ENCODE measurements at places on chromosomes 1 and 21.

- DNase-seq, result peak; percentile 92
Observed at GRCh38 chr1:9025449-9025848, 774 bp downstream of the SLC2A7 start.

DNA sequence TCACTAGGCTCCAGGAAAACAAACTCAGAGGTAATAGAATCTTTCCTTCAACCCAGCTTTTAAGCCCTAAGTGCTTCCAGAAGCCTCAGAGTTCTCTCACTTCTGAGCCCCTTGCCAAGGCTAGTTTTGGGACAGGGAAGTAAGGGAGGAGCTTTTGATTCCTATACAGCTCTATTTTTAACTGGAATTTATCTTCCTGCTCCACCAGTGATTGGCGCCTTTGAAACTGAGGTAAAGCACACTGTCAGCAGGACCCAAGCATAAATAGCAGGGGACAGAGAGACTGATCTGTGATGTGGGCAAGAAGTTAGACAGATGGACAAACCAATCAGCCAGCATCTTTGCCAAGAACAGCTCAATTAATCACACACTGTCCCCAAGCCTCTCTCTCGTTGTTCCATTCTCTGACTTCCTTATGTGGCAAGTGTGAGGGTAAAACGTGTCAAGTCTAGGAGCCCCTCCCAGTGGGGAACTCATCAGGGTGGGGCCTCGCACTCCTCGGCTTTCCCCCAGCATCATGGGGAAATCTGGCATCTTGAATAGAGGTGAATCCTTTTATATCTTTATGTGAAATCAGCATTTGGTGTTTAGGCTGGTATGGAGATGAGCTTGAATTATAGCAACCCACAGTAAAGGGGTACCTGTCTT, 40.2 kb upstream of the MPZL1 start:
- DNase-seq, result no peak

DNA sequence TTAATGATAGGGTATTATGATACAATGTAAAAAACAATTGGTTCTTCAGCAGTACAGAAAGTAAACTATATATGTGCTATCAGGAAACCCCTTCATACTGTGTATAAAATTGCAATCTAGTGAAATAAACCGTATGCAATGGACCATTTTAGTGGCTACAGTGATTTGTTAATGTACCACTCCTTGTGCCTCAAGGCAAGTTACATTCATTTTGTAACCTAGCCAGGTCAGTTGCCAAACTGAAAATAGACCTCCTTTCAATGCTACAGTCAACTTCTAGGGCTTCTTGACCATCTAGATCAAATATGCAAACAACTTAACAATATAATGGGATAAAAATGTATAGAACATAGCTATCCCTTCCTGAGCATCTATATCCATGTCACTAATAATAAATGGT, 52.0 kb upstream of the RAVER2 start:
- DNase-seq, result no peak

DNA sequence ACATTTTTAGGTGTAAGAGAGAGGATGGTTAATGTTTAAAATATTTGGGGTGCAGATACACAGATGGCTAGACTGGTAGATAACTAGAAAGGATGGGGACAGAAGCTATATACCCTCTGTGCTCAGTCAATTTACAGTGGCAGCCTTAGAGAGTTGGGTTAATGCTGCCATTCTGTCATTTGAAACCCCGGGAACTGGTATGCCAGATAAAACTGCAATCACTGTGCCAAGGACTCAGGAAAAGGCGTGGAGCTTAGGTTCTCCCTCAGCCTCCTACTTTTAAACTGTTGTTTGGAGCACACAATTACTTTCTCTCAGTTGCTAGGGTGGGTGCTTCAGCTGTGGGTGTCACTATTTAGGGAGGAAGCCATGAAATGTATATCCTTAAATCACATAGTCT, 90.0 kb upstream of the HNRNPU start:
- DNase-seq, result no peak

GRCh38 chr1:233364695-233365539, 37.4 kb downstream of the MAP3K21 start:
- no peak for DNase-seq

DNA sequence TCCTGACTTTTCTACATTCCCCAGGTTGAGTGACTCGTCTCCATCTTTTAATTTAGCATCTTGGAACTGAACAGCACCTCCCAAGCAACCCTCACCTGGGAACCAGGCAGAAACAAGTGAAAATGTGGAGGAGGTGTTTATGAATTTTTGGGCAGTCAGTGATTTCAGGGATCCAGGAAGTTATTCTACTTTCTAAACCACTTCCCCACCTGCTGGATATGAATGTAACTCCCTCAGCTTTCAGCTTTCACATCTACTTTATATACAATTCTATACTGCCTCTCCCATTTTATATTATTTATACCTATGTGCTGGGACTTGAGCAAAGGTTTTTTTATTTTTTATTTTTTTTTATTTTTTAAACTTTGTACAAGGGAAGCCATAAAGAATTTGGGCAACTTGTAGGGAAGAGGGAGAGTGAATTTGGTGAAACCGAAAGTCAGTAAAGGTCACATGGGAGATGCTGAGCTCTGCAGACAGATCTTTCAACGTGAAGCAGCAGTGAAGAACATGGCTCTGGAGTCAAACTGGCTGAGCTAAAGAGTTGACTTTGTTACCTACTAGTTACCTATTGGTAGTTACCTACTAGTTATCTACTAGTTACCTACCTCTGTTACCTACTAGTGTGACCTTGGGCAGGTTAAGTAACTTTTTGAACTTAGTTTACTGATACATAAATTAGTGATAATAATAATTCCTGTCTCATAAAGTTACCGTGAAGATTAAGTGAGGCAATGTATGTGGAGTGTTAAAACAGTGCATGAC, 45.5 kb downstream of the DDR2 start:
- DNase-seq, result no peak

GRCh38 chr1:160814316-160814715, 18.3 kb downstream of the LY9 start:
- no peak for DNase-seq

Data from SHP77 (cell line).